ENCODE measurements at places on chromosomes 16 and 17.
A peak's percentile ranks its signal among the peaks of the same experiment; 100 is the strongest.

GRCh38 chr16:55543472-55543871, 23.0 kb upstream of the CAPNS2 start:
- DNase-seq: no peak

GRCh38 chr17:71316176-71316897, 804.5 kb upstream of the SOX9 start:
- DNase-seq: no peak

- DNase-seq: no peak
These were observed 92.9 kb downstream of the C16orf78 start for GRCh38 chr16:49466529-49466831.

- peak; percentile 72 for DNase-seq
These were observed 674 bp downstream of the C17orf75 start for GRCh38 chr17:32341141-32341856.

DNA sequence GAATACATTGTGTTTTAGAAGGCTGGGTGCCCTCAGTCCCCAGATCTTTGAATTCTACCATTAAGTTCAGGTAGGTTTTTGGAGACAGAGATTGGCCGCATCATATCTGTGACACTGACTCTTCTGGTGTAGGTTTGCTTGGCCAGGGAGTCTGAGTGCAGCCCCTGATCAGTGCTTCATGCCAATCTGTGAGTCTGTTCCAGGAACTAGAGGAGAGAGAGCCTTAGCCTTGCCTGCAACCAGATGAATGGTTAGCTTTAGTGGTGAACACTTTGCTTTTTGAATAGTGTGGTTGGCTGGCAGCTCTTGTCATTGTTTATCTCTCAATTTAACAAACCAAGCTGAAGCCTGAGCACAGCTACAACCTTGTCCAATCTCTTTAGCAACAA, 87.8 kb downstream of the PLXDC1 start:
- no peak for DNase-seq

- no peak for DNase-seq
These were observed 192.9 kb downstream of the CCDC182 start for GRCh38 chr17:57552114-57552624.

- DNase-seq: no peak
These were observed 71.9 kb upstream of the GAS7 start for GRCh38 chr17:10270258-10270657.

DNA sequence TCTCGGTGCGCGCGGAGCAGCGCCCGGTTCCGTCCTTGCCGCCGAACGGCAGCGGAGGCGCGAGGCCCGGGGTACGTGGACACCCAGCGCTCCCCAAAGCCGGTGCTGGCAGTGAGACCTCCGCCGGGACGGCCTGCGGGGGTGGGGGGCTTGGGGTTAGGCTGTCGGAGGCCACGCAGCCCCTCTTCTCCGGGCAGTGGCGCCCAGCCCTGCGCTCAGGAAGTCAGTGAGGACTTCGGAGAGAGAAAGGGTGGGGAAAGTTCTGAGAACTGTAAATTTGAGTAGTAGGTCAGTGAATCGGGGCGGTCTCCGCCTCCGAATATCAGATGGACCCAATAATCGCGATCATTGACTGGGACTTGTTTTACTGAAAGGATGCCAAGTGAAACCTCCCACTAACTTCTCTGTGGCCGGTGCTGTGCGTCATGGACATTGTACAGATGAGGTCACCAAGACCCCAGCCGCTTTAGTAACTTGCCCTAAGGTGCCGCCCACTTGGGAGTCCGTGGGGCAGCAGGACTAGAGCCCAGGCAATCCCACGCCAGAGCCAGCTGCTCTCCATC, 468 bp downstream of the IL4R start:
- DNase-seq: peak; percentile 48

GRCh38 chr17:71872843-71873485, 247.9 kb upstream of the SOX9 start:
- no peak for DNase-seq

GRCh38 chr16:83136924-83137323, 510.2 kb downstream of the CDH13 start:
- DNase-seq: no peak

GRCh38 chr16:22206842-22207714, 1.0 kb downstream of the EEF2K start:
- DNase-seq: peak; percentile 38

DNA sequence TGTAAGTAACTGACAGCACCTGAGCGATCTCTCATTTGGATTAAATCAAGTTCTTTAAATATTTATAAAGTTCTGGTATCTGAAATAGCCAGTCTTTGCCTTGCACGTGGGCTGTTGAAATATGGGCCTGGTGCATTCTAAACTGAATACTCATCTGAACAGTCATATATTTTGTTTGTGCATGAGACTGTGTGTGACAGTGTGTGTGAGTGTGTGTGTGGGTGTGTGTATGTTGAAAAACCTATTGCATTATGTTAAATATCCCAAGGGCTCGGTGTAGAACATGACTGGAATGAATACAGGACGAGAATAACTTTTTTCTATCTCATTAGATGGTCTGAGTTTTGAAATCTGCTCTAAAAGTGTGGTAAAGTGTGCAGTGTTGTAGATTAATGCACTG, 82.4 kb upstream of the TOX3 start:
- no peak for DNase-seq

DNA sequence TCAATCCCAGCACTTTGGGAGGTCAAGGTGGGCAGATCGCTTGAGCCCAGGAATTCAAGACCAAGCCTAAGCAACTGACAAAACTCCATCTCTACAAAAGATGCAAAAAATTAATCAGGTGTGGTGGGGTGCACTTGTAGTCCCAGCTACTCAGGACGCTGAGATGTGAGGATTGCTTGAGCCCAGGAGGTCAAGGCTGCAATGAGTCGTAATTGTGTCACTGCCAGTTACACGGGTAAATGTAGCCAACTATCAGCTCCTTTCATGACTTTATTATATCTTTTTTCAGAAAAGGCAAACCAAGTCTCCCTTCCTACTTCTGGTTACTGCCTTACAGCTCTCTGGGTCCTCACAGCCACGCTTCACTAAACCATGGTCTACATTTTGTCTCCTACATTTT, 4.0 kb downstream of the SDF2 start:
- no peak for DNase-seq

- DNase-seq: no peak
These were observed 23.0 kb upstream of the ZNF750 start for GRCh38 chr17:82862737-82863382.

DNA sequence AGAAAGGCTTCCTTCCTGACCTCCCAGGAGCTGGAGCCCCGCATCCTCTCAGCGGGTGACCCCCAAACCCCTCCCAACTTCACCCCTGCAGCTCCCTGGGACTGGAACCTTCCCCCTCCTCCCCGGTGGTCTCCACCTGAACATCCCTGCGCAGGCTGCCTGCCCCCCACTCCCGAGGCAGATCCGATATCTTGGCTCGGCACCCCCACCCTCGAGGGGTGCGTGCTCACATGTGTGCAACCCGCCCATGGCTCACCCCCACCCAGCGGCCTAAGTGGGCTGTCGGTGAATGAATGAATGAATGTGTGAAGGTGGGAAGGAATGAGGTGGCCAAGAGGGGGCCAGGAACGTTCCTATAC, 39.7 kb downstream of the SLC7A5 start:
- no peak for DNase-seq

DNA sequence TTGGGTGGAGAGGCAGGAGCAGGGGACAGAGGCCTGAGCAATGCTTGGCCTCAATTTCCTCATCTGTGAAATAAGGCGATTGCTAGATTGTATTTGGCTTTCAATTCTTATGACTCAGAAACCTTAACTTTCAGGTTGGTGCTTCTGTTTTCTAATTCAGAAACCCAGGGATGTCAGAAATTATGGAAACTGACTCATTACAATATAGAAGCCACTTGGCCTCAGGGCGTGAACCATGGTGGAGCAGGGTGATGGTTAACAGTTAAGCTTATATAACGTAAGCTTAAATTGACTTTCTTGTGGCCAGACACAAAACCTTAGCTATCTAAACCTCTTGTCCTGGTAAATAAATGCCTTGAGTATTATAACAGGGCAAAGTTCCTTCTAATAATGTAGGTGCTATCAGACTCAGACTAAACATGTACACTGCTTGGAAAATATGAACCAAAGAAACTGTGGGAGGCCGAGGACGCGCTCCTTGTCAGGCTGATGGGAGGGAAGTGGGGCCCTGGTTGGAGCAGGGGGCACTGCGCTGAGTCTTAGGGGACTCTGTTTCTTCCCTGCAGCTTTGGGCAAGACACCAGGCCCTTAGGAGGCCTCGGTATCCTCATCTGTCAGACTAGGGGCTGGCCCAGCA, 17.1 kb upstream of the SREBF1 start:
- no peak for DNase-seq

- no peak for DNase-seq
These were observed 21.8 kb downstream of the NARF start for GRCh38 chr17:82480318-82480717.

- no peak for DNase-seq
These were observed 37.7 kb upstream of the LCMT1 start for GRCh38 chr16:25073854-25074253.

GRCh38 chr17:71639865-71640264, 481.0 kb upstream of the SOX9 start:
- DNase-seq: no peak

DNA sequence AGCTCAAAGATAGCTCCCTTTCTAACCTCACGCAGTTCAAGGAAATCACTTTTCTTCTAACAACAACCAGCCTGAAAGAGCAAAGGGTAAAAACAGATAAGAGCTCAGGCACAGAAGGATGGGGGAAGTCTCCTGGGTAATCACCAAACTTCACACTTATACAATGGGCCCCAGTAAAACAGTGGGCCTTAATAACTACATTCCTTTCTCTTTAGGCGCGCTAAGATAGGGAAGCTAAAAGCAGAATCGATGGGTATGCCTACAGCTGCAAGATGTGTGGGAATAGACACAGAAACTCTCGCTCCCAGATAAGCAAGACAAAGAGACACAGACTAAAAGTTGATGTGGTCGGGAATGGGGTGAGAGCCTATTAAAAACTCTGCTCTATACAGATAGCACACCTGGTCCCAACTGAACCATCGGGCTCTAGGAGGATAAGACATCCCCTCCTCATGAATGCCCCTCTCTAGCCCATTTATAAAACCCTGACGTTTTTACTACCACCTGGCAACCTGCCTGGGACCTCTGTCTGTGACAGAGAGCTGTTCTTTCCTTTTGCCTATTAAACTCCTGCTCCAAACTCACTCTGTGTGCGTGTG, 826 bp downstream of the LYZL6 start:
- no peak for DNase-seq

DNA sequence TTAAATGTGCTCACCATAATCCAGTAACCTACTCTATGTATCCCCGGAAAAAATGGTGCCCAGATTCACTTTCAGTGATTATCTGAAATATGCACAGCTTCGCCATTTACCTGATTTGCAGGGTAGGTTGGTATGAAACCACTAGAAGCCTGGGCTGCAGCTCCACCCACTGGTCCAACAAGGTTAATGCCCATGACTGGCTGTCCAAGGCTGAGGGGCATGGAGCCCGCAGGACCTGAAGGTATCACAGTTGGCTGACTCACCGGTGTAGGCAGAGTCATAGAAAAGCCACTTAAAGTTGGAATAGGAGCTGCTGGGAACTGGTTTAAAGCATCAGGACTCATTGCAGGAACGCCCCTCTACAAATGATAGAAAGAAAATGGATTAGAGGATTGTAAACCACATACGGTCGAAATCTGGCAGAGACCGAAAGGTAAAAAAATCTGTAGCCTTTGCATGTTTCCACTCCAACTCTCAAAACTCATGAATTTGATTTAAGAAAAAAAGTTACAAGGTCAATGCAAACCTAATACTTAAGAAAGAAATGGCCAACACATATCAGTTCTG, 38.6 kb downstream of the SYNRG start:
- peak; percentile 8 for DNase-seq

- no peak for DNase-seq
These were observed 129.4 kb downstream of the TANGO6 start for GRCh38 chr16:68972720-68973119.

- peak; percentile 44 for DNase-seq
These were observed 12.9 kb upstream of the ELAC2 start for GRCh38 chr17:13030459-13031300.

DNA sequence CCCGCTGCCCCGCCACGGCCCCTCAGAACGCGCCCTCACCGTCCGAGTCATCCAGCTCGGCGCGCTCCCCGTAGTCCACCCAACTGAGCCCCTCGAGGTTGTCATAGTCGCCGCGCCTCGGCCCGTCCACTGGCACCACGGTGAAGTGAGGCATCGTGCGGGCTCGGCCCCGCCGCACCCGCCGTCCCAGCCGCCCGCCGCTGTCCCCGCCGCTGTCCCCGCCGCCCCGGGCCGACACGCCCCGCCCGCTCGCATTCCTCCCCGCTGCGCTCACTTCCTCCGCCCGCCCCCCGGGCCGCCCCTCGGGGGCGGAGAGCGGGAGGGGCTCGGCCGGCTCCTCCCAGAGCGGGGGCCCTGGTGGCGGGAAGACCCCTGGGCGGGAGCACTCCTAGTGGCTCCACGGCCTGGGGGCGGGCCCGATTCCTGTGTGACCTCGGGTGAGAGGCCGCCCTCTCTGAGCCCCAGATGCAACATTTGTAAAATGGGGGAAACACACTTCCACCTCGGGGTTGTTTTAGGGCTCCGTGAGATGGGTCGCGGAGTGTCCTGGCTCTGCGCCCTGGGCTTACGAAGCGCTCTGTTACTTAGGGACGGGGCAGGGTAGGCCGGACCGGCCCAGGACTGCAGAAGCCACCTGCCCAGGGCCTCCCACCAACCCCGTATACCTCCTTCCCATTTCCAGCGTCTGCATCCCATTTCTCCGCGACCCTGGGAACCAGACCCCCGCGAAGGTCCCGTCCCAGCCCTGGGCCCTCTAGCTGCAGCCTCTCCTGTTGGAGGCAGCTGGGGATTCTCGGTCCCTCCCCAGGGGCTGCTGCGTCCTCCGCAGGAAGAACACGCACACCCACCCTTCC, at the start of gene SLC12A4:
Gene SLC12A4, minus strand, starts transcription at position 238 of the 854 bp plus-strand sequence. Its CDS starts 84 bp downstream, at position 154.
- peak; percentile 79 for DNase-seq

- DNase-seq: no peak
These were observed 25.0 kb downstream of the TMEM94 start for GRCh38 chr17:75481194-75482068.

GRCh38 chr17:29612094-29612403, 10.7 kb downstream of the CORO6 start:
- DNase-seq: no peak

DNA sequence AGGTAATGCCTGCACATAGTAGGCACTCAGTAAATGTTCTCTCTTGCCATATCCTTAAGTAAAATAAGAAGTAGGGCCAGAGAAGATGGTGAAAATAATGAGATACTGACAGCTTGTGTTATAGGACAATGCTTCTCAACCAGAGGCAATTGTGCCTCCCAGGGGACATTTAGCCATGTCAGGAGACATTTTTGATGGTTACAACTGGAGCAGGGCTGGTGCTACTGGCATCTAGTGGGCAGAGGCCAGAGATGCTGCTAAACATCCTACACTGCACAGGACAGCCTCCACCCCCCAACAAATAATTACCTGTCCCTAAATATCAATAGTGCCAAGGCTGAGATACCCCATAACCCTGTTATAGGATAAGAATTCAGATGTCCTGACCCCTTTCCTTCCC, 1.7 kb downstream of the RAD51D start:
- peak; percentile 15 for DNase-seq

- no peak for DNase-seq
These were observed 45.0 kb downstream of the CDH13 start for GRCh38 chr16:82671741-82672140.
